ENCODE measurements at places on chromosomes 4 and X.

GRCh38 chrX:132433001-132433400, 55.8 kb downstream of the MBNL3 start:
- DNase-seq, result no peak

DNA sequence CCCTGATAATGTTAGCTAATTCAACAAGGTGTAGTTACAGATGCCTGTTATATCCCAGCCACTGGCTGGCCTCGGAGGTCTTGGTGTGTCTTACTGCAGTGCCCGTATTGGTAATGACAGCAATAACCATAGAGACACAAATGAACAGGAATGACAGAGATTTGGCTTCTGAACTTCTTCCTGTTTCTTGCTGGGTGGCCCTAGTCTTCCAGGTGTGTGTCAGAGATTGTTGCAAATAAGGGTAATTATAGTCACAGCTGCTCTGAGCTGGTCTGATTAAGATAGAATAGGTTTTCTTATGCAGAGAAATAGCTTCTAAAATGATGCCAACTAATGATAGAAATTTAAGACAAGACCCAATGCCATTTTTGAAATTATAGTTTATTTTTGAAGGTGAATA, 64.1 kb upstream of the MAD2L1 start:
- no peak for DNase-seq

DNA sequence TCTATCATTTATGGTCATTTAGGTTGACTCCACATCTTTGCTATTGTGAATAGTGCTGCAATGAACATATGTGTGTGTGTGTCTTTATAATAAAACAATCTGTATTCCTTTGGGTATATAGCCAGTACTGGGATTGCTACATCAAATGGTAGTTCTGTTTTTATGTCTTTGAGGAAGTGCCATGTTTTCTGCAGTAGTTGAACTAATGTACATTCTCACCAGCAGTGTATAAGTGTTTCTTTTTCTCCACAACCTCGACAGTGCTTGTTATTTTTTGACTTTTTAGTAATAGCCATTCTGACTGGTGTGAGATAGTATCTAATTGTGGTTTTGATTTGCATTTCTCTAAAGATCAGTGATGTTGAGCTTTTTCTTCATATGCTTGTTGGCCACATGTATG, 80.5 kb downstream of the ARHGAP6 start:
- no peak for DNase-seq

DNA sequence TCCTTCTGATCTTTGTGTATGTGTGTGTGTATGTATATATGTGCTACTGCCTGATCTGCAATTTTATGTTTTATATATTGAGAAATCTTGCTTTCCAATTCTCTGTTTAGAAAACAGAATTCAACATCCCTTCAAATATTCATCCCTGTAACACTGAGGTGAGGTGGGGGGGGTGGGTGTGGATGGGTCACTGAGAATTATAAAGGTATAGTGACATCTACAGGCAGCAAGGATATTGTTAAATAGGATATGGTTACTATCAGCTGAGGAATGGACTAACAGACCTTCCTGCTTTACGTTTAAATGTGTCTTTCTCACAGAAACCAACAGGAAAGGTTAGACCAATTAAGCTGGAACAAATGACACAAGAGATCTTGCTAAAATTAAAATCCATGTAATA, 19.0 kb upstream of the MAGEB2 start:
- DNase-seq, result no peak

DNA sequence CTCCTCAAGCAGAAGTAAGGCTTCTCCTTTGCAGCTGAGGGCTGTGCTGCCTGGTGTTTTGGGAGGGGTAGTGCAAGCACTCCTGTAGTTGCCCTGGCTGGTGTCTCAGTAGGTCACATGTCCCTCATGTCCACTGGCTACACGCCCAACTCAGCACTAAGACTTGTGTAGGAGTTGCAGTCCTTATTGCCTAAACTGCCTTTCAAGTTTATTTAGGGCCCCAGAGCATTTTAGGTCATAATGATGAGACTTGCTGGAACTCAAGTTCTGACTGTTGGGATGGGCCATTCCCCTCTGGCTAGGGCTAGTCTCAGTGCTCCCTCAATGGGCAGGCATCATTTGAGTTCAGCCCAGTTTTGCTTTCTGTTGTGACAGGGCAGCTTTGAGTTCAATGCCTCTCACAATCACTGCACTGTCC, 44.1 kb downstream of the PPM1K start:
- DNase-seq, result no peak

DNA sequence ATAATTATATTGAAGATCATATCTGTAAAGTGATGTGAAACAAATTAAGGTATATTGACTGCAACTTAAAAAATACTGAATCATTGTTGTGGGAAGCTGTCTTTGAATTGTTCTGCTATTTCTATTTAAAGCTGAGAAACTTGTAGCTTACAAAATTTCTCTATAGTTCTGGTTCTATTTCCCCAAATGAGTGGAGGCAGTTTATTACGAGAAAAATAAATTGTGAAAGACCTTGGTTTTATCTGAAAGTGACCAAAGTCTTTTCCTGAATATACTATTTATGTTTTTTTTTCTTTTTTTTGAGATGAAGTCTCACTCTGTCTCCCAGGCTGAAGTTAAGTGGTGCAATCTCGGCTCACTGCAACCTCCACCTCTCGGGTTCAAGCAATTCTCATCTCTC, 165.4 kb downstream of the SH3BGRL start:
- no peak for DNase-seq

GRCh38 chr4:163666332-163666873, 171.9 kb downstream of the TMA16 start:
- DNase-seq, result no peak

DNA sequence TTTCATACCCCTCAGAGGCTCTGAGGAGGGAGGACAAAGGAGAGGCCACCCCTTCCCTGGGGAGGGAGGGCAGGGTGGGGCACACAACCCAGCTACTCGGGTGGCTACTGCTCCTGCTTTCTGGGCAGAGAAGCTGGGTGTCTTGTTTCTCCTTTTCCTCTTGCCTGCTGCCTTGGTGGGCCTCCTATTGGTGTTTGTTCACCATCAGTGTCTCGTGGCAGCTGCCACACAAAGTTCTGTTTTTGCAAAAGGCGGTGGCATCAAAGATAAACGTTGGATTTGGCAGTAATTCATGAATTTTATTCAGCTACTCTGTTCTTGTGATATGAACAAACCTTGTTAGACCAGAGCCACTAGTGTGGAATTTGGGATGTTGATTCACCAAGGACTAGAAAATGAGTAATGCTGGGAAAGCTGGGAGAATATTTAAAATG, 153.0 kb upstream of the SCML1 start:
- DNase-seq, result no peak

GRCh38 chrX:111854556-111855490, 21.2 kb upstream of the TRPC5OS start:
- DNase-seq, result no peak

DNA sequence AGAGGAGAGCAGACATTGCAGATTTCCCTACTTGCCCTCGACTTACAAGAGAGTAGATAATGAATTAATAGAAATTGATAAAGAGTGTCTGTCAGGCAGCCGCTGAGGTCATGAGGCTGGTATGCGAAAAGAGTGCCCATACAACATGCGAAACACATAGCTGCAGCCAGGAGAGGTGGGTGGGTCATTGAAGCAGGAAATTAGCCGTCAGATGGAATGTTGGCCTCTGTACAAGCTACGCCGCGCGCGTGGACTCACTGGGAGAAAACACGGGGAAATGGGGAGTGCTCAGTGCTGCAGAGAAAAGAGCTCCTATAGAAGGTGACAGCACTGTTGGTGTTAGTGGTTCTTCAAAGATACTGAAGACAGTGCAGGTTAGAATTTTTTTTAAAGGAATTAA, 125.1 kb downstream of the RAPGEF2 start:
- DNase-seq, result no peak

DNA sequence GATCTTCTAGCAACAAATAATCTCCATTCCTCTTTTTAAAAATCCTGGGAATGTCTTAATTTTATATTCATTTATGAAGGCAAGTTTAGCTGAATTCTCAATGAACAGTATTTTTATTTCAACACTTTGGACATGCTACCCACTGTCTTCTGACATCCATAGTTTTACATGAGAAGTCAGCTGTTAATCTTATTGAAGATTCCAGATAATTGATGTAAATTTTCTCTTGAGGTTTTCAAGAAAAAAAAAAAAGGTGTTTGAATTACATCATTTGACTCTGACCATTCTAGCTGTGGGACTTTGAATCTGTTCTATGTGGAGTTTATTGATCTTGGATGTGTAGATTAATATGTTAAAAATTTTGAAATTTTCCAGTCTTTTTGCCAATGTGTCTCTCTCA, 28.0 kb downstream of the PDHA2 start:
- DNase-seq, result no peak

DNA sequence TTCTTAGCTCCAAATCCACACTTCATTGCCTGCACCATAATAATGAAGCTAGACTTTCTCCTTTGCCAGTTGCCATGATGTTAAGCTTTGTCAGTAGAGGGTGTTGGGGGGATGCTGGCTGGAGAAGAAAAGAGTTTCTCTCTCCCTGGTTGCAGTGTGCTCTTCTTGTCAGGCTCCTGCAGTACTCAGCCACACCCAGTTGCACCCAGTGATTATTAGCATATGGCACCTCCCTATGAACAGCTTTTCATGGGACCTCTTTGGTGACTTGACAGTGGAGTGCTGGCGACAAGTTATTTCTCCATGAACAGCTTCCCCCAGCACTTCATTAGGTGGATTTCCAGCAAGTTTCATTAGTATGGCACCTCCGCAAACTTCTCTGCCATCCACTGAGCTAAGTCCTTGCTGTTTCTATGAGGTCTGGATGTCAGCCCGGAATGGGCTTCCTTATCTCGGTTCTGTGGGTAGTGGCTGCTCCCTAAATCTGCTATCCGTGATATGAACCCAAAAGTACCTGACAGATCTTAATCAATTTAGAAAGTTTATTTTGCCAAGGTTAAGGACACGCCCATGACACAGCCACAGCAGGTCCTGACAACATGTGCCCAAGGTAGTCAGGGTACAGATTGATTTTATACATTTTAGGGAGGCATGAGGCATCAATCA, 18.8 kb upstream of the OTUD4 start:
- no peak for DNase-seq

DNA sequence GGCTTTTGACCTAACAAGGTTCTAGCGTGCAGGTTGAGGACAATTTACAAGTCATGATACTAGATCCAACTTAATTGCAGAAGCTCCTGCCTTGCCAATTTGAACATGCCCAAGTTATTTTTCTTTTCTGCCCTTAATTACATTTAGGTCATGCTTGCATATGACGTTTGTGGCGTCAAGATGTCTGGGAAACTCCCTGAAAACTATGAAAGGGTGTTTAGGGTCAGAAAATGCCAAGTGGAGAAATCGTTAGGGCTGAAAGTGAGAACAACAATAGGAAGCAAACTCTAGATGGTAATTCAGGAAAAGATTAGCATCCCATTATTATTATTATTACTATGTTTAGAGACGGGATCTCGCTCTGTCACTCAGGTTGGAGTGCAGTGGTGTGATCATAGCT, 38.2 kb upstream of the PLAC8 start:
- no peak for DNase-seq

DNA sequence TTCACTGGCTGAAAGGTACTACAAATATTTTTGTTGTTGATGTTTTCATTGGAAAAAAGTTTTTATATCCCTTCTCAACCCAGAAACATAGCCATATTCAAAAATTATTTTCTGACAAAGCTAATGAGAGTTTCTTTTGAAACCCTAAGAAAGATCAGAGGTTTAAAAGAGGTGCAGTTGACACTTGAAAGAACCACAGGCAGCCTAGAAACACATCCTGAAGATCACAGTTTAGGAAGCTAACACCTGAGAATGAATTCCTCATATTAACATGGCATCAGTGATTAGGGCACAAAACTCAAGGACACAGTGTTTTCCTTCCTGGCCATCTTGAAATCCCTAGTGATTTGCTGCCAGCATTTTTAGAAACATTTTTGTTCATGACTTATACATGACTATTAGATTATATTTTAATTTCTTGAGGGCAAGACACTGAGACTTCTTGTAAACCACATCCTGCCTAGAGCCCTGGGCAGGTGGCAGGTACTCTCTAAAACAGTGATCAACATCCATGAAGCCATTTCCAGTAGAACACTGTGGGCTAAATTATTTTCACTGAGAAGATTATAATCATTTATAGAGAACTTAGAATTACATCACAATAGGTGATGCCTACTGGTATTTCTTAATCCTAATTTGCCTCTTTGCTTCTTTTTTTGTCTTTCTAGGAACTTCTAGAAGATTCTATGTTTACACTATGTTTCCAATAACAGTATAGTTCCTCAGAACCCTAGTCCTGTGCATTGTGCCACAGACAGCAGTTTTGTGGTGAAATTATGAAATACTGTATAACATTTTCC, 80.0 kb downstream of the ARSJ start:
- peak; percentile 9 for DNase-seq

- no peak for DNase-seq
These were observed 184.7 kb downstream of the TMA16 start for GRCh38 chr4:163679189-163679588.

GRCh38 chr4:31417040-31417439, 696.9 kb downstream of the PCDH7 start:
- DNase-seq, result no peak

DNA sequence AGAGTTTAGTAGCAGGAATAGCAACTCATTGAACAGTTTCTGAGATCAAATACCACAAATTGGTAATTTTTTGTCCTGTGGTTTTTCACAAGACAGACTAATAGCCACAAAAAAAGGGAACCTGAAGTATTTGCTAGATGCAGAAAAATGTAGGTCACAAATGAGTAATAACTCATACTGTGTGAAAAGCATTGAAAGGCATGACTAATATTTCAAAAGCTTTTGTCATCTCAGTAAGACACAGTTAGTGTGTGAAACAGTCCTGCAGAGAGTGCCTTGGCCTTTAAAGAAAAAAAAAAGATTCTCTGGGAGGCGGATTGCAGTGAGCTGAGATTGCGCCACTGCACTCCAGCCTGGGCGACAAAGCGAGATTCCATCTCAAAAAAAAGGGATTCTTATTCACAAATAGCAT, 31.4 kb upstream of the SLC25A31 start:
- no peak for DNase-seq

- no peak for DNase-seq
These were observed 565 bp downstream of the MOB1B start for GRCh38 chr4:70902577-70903290.

- DNase-seq, result no peak
These were observed 575.6 kb upstream of the PITX2 start for GRCh38 chr4:111198446-111198845.

GRCh38 chr4:19429684-19430083, 822.0 kb upstream of the SLIT2 start:
- DNase-seq, result no peak

DNA sequence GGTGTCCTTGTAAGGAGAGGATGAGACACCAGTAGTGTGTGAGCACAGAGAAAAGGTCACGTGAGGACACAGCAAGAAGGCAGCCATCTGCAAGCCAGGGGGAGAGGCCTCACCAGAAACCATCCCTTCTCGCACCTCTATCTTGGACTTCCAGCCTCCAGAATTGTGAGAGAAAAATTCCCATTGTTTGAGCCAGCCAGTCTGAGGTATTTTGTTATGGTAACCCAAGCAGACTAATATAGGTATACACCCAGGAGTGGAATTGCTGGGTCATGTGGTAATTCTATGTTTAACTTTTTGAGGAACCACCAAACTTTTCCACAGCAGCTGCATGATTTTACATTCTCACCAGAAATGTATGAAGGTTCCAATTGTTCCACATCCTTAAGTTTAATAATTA, 25.6 kb downstream of the ZDHHC9 start:
- no peak for DNase-seq

- DNase-seq, result no peak
These were observed 41.2 kb downstream of the PIR start for GRCh38 chrX:15451913-15452312.

Data from T-helper 1 cell (primary cell).